Heart right ventricle (tissue), 16 donors: ENCODE measurements at places on chromosomes 4 and X. TPM values are rescaled to one million over a fixed set of nuclear protein-coding genes. Genes with fewer than 3 reads are reported as not detected.

- H3K4me1 ChIP-seq, result peaks cover 2% of the 10 kb centered on the region
- no peak overlapping the region for H3K4me3 ChIP-seq
- no peak for DNase-seq
These were observed 181.0 kb downstream of the MAML3 start for GRCh38 chr4:139973015-139973414.

GRCh38 chrX:39859991-39860861 is 237.5 kb downstream of the BCOR start:
- DNase-seq, result peak; percentile 45
- H3K27ac ChIP-seq, result no peak overlapping the region
- no peaks in the 10 kb centered on the region for H3K36me3 ChIP-seq
- H3K4me1 ChIP-seq, result no peaks in the 10 kb centered on the region

- no peak for DNase-seq
- no peaks in the 10 kb centered on the region for H3K27me3 ChIP-seq
- no peak overlapping the region for H3K4me3 ChIP-seq
- H3K4me1 ChIP-seq, result no peaks in the 10 kb centered on the region
These were observed 51.5 kb upstream of the BEND2 start for GRCh38 chrX:18272222-18272621.

DNA sequence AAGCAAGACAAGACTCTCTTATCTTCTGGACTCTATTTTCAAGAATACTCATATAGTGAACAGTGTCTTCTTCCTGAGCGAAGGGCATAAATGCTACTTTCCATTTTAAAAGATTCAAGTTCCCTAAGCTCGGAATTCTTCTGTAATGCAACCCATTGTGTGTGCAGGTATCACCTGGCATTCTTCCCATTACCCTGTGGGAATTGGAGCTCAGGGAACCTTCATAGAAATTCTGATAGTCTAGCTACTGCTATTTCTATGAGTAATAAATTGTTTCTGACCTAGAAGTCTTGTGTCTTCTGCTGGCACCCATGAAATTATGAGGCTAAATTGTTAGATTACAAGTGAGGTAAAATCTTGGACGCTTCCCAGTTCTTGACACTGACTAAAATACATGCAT is 324.1 kb upstream of the DIPK2B start:
- H3K4me1 ChIP-seq, result no peaks in the 10 kb centered on the region
- H3K27ac ChIP-seq, result no peak overlapping the region
- H3K4me3 ChIP-seq, result no peak overlapping the region
- H3K36me3 ChIP-seq, result no peaks in the 10 kb centered on the region

GRCh38 chr4:84126061-84126787 is 372.9 kb downstream of the NKX6-1 start:
- H3K27me3 ChIP-seq, result no peaks in the 10 kb centered on the region
- no peak overlapping the region for H3K27ac ChIP-seq
- H3K36me3 ChIP-seq, result no peaks in the 10 kb centered on the region

DNA sequence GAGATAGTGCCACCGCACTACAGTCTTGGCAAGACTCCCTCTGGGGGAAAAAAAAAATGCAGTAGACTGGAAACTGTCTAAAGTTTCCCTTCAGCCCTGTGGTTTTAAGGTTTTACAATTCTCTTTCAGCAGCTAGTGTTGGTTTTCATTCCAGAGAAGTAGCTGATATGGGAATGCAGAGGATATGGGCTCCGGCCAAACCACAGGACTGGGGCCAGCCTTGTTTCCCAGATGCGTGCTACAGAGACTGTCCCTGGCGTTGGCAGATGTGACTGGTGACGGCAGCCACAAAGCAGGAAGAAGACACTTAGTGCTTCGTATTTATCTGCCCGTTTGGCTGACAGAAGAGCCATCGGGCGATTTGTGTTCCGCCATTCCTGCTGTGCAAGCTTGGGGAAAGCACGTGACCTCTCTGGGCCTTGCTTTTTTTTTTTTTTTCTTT is 43.2 kb downstream of the ZBTB49 start:
- H3K4me3 ChIP-seq, result no peak overlapping the region
- peak; percentile 50 for DNase-seq
- no peak overlapping the region for H3K27ac ChIP-seq
- H3K4me1 ChIP-seq, result no peaks in the 10 kb centered on the region

DNA sequence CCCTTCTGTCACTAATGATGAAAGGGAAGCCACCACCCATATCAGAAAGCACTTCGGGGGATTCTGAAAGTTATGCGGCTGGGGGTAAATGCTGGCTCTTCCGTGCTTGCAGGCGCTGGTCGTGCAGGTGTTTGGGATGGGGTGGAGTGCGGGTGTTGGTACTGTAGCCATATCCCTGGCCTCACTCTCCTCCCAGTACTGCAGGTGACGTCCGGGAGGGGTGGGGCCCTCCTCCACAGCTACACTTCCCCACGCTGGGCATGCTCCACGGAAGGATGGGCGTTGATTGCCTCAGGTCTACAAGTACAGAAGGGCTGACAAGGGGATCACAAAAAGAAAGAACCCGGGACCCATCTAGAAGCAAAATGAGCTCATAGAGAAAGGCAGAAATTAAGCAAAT is 48.6 kb upstream of the CLDN24 start:
- no peak overlapping the region for H3K4me3 ChIP-seq
- H3K4me1 ChIP-seq, result no peaks in the 10 kb centered on the region
- H3K27me3 ChIP-seq, result no peaks in the 10 kb centered on the region

DNA sequence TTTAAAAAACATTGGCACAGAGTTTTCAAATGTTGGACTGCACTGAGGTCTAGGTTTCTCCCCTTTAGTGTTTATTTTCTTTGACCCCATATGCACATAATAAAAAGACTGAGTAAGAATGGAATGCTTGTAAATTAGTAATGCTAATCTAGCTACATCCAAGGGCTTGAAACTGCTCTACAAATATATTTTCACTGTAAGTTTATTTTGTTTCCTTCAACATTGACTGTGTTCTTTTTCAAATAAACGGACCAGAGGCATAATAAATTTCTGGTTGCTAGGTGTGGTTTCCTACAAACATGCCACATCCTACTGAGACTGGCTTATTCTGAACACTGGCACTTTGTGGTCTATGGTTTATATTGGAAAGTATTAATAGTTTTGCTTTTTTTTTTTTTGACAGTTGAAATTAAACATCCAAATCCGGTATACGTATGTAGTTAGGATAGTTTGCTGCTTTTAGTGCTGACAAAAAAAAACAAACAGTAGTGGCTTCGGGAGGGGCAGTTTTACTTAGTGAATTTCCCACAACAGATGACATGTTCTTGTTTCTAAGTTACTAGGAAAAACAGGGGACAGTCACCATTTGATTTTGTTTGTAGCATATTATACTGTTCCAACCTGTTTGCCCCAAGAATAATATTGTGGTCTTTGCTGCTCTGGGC is 13.2 kb downstream of the CA5B start:
- peak overlapping the region; percentile 72 for H3K27ac ChIP-seq
- no peak for DNase-seq
- H3K4me3 ChIP-seq, result peak overlapping the region; percentile 14
- no peaks in the 10 kb centered on the region for H3K27me3 ChIP-seq
- H3K4me1 ChIP-seq, result peaks cover 30% of the 10 kb centered on the region
- no peaks in the 10 kb centered on the region for H3K36me3 ChIP-seq

DNA sequence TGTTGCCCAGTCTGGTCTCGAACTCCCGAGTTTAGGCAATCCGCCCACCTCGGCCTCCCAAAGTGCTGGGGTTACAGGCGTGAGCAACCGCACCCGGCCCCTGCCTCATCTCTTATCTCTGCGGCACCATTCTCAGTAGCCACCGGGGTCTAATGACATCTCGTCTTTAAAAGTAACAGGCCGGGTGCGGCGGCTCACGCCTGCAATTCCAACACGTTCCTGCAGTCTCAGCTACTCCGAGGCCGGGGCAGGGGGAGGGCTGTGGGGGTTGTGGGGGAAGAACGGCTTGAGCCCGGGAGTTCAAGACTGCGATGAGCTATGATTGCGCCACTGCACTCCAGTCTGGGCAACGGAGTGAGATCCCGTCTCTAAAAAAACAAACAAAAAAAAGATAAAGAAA is 28.8 kb downstream of the ING2 start:
- H3K4me3 ChIP-seq, result no peak overlapping the region
- DNase-seq, result no peak
- H3K4me1 ChIP-seq, result no peaks in the 10 kb centered on the region
- no peaks in the 10 kb centered on the region for H3K36me3 ChIP-seq

- peak overlapping the region; percentile 93 for H3K4me3 ChIP-seq
- H3K4me1 ChIP-seq, result peaks cover 24% of the 10 kb centered on the region
- DNase-seq, result no peak
- peak overlapping the region; percentile 95 for H3K27ac ChIP-seq
These were observed 1.2 kb upstream of the CDK16 start for GRCh38 chrX:47217121-47217851.

DNA sequence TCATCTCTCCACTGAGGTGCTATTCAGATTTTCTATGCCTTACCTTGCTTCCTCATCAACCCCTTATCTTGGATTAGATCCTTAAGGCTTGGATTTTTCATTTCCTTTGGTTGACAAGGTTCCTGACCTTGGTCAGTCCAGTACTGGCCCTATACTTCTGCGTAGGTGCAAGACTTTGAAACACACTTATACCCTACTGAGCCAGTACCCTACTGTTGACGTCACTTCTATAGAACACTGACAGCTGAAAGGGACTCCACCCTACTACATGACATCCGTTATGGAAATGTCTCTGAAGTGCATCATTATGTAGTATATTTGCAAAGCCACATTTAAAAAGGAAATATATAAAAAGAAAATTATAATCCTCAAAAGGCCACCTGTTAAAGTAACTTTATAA is 12.0 kb upstream of the PLS3 start:
- H3K4me1 ChIP-seq, result no peaks in the 10 kb centered on the region
- H3K4me3 ChIP-seq, result no peak overlapping the region
- peaks cover 29% of the 10 kb centered on the region for H3K27me3 ChIP-seq

GRCh38 chr4:180398564-180398963 is 1844.6 kb upstream of the TENM3 start:
- no peaks in the 10 kb centered on the region for H3K36me3 ChIP-seq
- DNase-seq, result no peak
- no peaks in the 10 kb centered on the region for H3K4me1 ChIP-seq
- no peak overlapping the region for H3K27ac ChIP-seq
- no peak overlapping the region for H3K4me3 ChIP-seq

DNA sequence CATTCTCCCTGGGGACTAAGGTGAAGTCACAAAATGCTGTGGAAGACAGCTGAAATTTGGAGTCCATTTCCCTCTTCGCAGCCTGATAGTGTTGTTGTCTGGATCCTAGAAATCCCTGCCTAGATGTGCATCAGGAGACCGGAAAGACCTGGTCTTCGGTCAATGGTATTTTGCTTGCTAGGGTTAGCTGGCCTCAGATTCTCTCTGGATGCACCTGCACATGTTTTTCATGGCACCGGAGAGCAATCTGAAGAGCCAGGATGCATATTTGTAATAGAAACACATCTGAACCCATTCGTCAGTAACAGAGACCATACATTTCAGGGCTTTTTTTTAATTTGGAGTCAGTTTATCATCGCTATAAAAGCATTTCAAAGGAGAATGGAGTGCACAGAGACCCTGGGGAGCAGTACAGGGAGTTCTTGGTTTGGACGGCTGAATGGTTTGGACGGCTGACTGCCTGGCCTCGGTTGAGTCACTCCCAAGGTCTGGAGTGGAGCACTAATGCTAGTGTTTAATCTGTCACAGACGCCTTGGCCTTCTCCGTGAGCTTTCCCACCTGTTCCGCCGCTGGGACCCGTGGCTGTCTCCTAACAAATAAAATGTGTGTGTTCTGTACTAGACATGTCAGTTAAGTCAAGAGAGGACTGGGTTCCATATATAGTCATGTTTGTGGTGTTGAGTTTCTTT is 7.5 kb upstream of the PDLIM3 start:
- DNase-seq, result peak; percentile 63
- H3K27ac ChIP-seq, result peak overlapping the region; percentile 61
- no peak overlapping the region for H3K4me3 ChIP-seq
- no peaks in the 10 kb centered on the region for H3K27me3 ChIP-seq

DNA sequence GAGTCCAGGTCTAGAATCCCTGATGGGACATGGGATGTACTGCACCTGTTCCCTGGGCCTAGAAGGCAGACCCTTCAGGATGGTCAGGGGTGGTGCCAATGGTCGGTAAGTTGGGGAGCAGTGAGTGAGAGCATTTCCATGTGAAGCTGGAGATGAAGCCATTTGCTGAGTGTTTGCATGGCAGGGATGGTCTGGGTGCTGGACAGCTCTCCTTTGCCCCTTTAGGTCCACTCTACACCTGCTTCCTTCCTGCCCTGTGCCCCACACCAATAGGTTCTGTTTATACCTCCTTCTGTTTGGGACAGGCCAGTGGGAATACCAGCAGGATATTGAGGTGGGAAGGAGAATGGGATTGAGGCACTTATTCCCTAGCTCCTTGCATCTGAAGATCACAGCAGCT is 181.3 kb downstream of the STK32B start:
- DNase-seq, result no peak
- H3K4me1 ChIP-seq, result no peaks in the 10 kb centered on the region
- H3K27me3 ChIP-seq, result no peaks in the 10 kb centered on the region
- no peak overlapping the region for H3K4me3 ChIP-seq
- H3K27ac ChIP-seq, result no peak overlapping the region

- H3K4me1 ChIP-seq, result peaks cover 19% of the 10 kb centered on the region
- H3K36me3 ChIP-seq, result no peaks in the 10 kb centered on the region
- no peak overlapping the region for H3K4me3 ChIP-seq
- no peaks in the 10 kb centered on the region for H3K27me3 ChIP-seq
- H3K27ac ChIP-seq, result no peak overlapping the region
These were observed 1.6 kb downstream of the CXCL1 start for GRCh38 chr4:73870768-73871167.

GRCh38 chr4:139764182-139764581 is 98.6 kb downstream of the MGST2 start:
- peak overlapping the region; percentile 92 for H3K27ac ChIP-seq
- H3K4me3 ChIP-seq, result peak overlapping the region; percentile 20
- no peaks in the 10 kb centered on the region for H3K27me3 ChIP-seq
- peak; percentile 60 for DNase-seq
- H3K4me1 ChIP-seq, result peaks cover 45% of the 10 kb centered on the region
- no peaks in the 10 kb centered on the region for H3K36me3 ChIP-seq

- no peak overlapping the region for H3K27ac ChIP-seq
- H3K36me3 ChIP-seq, result no peaks in the 10 kb centered on the region
- H3K4me1 ChIP-seq, result peaks cover 8% of the 10 kb centered on the region
- H3K4me3 ChIP-seq, result no peak overlapping the region
- H3K27me3 ChIP-seq, result no peaks in the 10 kb centered on the region
These were observed 196.2 kb upstream of the PGRMC2 start for GRCh38 chr4:128483816-128484215.

DNA sequence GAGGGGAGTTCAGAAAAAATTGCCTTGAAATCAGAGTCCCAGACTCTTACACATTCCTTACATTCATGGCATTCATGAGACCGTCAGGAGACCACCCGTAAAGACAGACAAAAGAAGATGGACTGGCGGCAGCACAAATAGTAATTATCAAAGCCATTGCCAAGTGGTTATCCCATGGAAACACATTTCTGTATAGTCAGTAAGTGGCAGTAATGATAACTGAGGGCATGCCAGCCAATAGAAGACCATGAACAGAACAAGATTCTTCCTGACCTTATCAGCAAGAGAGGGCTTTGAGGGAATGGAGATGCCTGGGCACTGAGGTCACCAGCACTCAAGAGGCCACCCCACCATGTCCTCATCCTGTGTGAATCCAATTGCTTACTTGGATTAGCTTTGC is 121.7 kb upstream of the HCCS start:
- no peaks in the 10 kb centered on the region for H3K4me1 ChIP-seq
- H3K27me3 ChIP-seq, result no peaks in the 10 kb centered on the region
- no peak overlapping the region for H3K4me3 ChIP-seq
- no peaks in the 10 kb centered on the region for H3K36me3 ChIP-seq
- H3K27ac ChIP-seq, result no peak overlapping the region

Gene PLAC8
- 0.90 TPM for total RNA-seq

Gene MUC7
- total RNA-seq, result not detected

Gene FABP2
- total RNA-seq, result 2.2 TPM

Gene PDE6B
- 6.2 TPM for total RNA-seq

Gene DGKK
- total RNA-seq, result not detected

Gene SPANXA1
- total RNA-seq, result not detected

Gene KLHL2
- total RNA-seq, result 8.8 TPM

Gene MAGEA2
- not detected for total RNA-seq

Gene XAGE2
- total RNA-seq, result not detected

Gene CD38
- 0.68 TPM for total RNA-seq

Gene NPNT
- total RNA-seq, result 8.6 TPM
